ENCODE measurements at places on chromosomes 1 and 21.

DNA sequence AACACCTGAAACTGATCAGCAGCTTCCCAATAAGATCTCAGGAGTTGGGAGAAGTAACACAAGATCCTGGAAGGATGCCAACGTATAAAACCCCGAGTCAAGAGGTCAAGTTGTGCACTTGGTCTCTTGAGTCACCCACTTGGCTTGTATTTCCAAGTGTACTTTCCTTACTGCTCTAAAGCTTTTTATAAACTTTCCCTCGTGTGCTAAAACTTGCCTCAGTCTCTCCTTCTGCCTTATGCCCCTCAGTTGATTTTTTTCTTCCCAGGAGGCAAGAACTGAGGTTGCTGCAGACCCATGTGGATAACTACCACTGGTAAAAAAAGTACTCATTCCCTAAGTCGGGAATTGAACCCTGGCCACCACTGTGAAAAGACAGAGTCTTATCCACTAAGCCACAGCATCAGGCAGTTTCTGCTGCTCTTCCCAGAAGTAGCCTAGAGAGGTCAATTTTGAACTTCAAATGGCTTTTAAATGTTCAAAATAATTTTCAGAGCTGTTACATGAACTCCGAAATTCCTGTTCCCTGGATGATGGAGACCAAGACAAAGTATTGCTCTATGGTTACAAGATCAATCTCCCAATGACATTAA, 28.9 kb downstream of the ITLN2 start:
- no peak for DNase-seq

- no peak for DNase-seq
These were observed 5.6 kb downstream of the RXRG start for GRCh38 chr1:165439330-165439729.

GRCh38 chr1:200099040-200099439, 71.5 kb downstream of the NR5A2 start:
- DNase-seq: no peak

DNA sequence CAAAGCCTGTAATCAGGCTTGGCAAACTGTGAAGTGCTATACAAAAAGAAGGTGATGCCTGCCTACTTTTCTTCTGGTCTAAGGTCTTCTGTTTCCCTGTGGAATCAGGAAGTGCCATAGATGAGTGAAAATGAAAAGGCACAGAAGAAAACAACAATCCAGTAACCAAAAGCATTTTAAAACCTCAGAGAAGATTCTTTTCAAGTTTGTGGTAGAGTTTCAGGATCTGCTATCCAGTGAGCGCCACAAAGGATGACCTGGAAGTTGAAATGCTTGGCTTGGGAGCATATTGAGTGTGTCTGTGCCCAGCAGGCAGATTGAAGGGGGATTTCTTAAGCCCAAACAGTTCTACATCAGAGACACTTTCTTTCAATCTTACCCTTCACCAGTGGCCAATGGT, 272.2 kb downstream of the PAPPA2 start:
- DNase-seq: no peak

Data from activated CD8-positive, alpha-beta T cell treated with anti-CD3 and anti-CD28 coated beads, Interleukin-2, amount 10 ng/mL, durations not matched to agents 7 days and 5 days (primary cell).